Vagina (tissue), 2 donors: ENCODE measurements at places on chromosomes 11 and 22.

GRCh38 chr11:119505861-119506260 is 82.9 kb upstream of the THY1 start:
- no peak for DNase-seq

DNA sequence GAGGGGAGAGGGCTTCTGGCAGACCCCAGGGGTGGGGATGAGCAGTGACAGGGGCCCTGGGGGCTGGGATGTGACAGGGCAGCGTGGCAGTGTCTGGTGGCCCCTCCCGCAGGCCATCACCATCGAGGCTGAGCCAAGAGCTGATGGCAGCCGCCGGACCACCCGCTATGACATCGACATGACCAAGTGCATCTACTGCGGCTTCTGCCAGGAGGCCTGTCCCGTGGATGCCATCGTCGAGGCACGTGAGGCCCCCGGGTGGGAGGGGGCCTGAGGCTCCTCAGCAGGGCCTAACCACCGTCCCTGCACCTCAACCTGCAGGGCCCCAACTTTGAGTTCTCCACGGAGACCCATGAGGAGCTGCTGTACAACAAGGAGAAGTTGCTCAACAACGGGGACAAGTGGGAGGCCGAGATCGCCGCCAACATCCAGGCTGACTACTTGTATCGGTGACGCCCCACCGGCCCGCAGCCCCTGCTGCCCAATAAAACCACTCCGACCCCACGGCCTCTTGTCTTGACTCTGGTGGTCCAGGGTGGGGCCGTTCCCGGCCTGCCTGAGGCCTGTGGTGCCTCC is 2.6 kb upstream of the TCIRG1 start:
- DNase-seq, result no peak

- no peak for DNase-seq
Observed at GRCh38 chr11:87236368-87236767, 198.6 kb downstream of the TMEM135 start.

DNA sequence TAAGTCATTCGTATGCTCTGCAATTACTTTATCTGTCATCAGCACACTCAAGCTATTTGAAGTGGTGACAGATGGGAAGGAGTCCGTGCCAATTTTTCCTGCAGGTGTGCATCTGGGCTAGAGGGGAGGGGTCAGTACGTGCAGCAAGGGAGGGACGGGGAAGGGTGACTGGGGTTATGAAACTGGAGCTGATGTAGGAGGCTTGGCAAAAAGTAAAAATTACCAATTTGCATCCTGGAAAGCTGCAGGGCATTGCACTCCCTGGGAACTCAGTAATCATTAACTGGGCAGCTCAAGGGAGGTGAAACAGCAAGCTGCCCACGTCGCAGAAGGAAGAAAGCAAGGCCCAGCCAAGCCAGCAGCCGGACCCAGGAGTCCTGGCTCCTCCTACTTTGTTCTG is 87.1 kb upstream of the TMEM45B start:
- peak; percentile 55 for DNase-seq

DNA sequence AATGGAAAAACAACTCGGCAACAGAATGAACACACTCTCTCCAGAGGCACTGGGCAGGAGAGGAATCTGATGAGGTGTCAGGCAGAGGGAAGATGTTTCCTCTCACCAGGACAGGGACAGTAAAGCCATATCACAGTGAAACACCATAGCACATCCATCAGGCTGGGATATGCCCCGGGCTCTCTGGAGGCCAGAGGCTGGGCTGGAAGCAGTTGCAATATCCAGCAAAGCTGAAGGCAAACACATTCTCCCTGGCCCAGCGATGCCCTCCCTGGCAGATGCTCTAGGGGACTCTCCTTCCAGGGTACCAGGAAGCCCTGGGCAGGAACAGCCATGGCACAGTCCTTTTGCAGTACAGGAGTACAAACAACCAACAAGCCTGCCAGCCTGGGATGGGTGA is 11.1 kb downstream of the RSPH14 start:
- no peak for DNase-seq

DNA sequence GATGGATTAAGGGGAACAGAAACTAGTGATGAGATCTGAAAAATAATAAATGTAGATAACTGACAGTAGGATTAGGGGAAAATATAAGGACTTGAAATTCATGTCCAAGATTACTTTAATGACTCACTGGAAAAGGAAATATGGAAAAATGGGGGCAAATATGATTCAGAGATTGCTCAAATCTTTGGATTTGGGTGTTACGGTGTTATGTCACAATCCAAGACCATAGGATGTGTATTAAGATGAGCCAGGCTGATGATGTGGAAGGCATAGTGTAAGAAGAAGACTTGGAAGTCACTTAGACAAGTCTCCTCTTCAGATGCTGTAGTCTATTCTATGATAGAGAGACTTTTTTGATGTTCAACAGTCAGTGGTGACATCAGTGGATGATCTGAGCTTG is 323.7 kb downstream of the LUZP2 start:
- no peak for DNase-seq

DNA sequence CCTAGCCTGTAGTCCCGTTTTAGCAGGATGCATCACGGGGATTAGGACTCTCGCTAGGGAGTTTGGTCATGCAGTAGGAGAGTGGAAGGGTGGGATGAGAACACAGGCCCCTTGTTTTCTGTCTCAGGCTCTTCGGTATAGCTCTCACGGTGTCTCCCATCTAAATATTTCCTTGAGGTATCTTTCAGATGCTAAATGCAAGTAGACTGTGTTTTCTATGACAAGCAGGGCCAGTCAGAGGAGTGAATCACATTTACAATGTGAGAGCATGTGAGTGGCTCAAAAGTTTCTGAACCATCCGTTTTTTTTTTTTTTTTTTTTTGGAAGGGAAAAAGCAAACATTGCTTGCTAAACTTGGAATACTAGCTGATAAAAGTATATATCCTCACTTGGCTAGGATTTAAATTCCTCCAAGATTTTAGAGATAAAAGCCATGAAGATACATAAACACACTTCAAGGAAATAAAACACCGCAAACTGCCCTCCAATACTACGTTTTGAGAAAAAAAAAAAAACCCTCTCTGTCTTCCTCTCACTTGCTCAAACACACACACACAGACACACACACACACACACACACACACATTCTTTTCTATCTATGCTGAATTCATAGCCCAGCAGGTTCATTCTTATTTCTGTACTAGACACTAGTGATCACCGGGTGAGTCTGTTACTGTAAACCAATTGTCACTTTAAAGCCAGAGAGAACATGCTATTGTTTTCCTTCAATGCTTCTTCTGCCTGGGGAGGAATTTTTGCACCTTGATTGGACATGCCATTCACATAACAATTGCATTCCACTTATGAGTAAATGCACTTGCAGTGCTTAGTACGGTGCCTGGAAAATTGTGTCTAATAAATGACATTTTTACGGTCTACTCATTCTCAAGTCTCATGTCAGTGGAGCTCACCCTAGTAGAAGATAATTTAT is 224.6 kb upstream of the CCDC90B start:
- no peak for DNase-seq

DNA sequence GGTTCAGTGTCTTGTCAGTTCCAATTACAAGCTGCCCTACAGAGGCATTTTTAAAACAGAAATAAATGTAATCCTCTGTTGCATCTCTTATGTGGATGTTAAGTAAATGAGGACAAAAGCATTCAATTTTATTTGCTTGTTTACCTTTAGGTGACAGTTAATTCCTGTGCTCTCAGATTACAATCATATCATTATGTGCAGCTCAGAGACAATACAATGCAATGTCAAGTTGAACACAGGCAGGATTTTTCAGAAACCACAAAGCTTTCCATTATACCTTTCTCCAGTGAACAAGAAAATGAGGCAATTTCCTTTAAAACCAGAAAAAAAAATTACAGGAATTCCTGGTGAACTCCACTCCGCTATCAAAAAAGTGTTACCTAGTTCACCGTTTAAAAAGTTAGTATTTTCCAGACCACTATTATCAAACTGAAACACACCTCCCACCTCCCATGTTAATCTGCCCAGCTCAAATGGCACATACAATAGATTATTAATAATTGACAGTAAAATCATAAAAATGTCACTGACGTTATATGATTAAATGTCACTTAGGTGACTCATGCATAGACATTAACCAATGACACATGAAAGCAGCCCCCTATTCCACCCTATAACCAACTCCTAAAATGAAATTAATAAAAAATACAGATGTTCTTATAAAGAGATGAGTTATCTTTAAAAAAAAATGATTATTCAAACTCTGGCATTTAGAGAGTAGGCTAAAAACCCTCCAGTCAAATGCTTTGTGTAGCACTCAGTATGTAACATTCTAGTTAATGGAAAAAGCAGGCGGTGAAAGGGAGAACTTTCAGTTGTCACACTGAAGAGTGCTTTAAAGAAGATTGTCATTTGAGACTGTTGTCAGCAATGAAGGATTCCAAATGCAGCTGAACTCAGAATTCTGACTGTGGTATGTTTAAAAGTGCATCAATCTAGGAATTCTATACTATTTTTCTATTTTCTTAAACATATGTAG is 98.6 kb downstream of the MUC15 start:
- DNase-seq, result no peak

DNA sequence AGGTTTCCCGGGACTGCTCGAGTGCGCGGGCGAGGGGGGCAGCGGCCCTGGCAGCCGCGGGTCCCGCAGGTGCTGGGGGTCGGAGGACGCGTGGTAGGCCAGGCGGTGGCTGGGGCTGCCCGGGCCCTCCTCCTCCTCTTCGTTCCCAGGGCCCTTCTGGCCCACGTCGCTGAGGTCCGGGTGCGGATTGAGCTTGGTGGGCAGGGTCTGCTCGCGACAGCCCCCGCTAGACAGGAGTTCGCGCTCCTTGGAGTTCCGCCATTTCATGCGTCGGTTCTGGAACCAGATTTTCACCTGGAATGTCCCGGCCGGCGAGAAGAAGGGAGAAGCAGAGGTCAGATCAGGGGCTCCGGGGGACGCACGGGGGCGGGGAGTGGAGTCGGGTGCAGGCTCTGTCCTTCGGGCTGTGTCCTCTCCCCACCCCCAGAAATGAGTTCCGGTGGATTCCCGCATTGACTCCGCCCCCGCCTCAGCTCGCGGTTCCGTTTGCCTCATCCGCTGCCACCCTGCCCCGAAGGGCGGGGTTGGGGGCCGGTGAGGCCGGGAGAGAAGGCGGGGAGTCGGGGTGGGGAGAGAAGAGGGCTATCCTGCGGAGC is 3.9 kb downstream of the DBX1 start:
- DNase-seq, result no peak

GRCh38 chr11:75849894-75850293 is 34.9 kb downstream of the UVRAG start:
- DNase-seq, result no peak

DNA sequence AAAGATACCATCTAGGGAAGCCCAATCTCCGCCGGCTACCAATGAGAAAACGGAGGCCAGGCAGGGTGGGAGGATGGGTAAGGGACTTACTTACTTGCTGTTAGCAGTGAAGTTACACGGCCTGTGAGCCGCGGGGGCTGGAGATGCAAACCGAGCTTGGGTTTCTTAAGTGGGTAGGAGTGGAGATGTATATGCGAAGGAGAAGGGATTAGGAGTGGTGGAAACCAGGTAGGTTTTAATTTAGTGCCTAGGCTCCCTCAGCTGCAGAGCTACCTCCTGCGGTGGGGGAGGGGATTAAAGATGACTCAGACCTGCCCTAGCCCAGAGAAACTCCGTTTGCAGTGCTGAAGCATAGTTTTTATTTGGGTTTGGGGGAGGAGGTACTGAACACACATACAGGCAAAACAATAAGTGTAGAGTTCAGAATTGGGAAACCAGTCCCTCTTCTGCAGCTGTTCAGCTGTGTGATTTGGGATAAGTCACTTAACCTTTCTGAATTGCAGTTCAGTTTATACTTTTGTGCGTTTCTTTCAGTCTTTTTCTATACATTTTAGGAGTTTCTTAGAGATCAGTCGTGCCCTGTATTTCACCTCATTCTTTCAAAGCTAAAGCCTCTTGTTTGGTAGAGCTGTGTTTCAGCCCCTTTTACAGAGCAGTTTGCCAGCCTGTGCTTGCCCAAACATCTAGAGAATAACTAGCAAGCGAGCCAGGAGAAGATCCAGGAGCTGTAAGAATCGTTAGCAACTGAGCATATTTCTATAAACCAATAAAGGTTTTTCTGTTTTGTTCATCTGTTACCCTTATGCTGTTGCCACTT is 596 bp upstream of the TNRC6B start:
- no peak for DNase-seq

- no peak for DNase-seq
Observed at GRCh38 chr22:33969045-33969444, 48.8 kb upstream of the LARGE1 start.

DNA sequence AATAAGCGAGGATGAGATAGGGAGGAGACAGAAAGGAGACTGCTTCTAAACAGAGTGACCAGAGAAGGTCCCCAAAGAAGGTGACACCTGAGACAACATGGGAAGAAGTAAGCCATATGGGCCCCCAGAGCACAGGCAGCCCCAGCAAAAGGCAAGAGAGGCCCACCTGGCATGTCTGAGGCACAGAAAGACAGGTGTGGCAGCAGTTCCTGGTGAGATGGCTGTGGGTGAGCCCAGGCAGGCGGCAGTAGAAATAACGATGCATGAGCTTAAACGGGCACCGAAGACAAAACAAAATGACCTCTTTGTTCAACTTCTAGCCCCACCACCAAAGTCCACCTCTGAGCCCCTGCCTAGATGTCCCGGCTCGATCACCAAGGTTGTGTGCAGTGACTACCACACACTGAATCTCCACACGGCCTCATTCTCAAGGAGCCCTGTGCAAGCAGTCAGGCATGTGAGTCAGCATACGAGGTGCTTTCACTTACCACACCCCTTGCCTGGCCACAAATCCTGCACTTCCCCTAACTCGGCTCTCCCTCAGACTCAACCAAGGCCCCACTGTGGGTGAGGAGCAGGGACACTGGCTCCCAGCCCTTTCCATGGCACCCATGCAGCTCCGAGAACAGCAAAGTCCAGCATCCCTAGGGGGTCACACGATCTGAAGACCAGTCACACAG is 77.6 kb downstream of the PACSIN2 start:
- no peak for DNase-seq

DNA sequence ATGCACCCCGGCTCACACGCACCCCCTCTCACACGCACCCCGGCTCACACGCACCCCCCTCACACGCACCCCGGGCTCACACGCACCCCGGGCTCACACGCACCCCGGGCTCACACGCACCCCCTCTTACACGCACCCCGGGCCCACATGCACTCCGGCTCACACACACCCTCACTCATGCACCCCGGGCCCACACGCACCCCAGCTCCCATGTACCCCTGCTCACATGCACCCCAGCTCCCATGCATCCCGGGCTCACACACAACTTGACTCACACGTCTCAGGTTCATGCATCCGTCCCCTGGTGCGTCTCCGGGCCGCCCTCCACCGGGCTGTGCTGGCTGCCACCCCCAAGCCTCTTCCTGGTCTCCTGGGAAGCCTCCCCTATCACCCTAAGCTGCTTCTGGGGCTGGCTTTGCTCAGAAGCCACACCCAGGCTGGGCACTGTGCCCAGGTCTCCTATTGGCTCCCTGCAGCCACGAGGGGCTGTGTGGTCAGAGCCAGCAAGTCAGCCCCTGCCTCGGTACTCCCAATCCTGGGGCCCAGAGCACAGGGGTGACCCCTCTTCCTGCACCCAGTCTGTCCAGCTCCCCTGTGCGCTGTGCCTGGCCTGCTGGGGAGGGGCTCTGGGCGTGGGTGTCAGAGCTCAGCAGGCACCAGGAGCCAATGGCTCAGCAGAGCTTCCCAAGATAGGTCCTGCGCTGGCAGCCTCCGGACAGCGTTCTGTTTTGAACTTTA is 16.9 kb downstream of the TSPAN4 start:
- DNase-seq, result no peak
